ENCODE measurements at places on chromosomes 11 and 22.
A peak's percentile ranks its signal among the peaks of the same experiment; 100 is the strongest.

DNA sequence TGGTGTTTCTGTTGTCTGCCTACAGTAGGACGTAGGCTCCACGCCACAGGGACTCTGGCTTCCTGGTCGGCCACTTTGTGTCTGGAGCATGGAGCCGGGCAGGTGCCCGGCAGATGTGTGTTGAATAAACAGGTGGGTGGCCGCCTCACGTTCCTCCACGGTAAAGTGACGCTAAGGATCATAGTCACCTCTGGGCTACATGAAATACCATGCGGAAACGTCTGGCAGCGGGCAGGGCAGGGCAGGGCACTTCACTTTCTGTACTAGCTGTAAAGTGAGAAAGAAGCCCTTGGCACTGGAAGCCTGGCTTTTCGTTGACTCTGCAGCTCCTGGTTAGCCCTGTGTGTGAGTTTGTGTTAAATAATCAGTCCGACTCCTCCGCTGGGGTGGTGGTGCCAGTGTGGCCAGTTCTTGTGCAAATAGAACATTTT lies 52.4 kb downstream of the MCM5 start:
- DNase-seq: no peak

DNA sequence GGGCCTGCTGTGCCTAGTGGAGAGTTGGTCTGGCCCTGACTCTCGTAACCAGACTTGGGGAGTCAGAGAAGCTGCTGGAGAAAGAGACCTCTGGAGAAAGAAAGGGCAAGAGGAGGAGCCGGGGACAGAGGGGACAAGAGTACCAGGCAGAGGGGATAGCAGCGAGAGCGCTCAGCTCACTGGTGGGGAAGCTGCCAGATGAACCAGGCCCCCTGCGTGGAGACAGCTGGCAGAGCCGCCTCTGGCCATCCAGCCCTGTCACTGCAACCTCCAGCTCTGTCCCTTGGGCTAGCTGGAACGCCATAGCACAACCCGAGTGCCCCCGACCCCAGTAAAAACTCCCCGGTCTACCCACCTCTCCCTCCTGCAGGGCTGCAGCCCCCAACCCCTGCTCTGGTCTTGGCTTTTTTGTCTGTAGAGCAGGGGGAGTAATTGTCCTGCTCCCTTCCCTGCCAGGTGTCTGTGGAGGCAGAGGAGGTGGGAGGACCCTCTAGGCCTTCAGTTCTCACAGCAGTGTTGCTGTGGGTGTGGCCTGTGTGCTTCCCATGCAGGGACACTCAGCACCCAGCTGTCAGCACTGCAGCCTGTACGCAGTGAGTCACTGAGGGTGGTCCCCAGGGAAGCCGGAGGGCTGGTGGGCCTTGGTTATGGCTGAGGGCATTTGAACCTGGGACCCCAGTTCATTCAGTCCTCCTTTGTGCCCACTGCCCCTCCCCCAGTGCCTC lies 4.8 kb upstream of the SUN2 start:
- DNase-seq: peak; percentile 92

DNA sequence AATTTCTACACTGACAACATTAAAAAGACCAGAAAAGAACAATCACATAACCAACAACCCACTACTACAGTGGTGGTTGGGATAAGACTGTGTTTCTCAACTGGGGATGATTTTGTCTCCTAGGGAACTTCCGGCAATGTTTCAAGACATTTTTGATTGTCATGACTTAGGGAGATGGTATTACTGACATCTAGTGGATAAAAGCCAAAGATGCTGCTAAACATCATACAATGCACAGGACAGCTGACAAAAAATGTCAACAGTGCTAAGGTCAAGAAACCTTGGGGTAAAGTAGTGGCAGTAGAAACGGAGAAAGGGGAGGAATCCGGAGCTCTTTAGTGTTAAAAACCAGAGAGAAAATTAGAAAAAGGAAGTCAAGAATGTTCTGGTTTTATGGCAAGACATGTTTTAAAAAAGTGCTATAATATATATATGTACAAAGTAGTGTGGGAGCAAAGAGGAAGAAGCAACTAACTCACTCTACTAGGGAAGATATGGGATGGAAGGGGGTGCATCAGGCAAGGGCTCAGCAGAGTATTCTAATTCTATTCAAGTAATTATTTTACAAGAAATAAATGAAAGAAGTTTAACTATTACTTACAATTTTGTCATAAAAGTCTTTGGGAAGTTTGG lies 37.2 kb downstream of the CKAP5 start:
- no peak for DNase-seq

- no peak for DNase-seq
Observed at GRCh38 chr11:120194166-120194565, 16.7 kb upstream of the OAF start.

DNA sequence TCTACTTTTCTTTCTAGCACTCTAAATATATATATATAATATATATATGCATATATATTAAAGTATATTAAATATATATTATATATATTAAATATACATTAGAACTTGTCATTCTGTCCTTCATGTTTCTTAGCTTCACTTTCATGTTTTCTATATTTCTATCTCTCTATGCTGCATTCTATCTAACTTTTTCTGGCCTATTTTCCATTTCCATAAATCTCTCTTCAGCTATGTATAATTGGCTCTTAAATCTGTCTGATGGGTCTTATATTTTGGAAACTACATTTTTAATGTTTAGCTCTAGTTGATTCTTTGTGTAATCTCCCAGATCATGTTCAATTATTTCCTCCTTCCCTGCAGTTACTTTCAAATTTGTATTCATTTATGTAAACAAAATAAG lies 72.2 kb downstream of the MTNR1B start:
- DNase-seq: no peak

DNA sequence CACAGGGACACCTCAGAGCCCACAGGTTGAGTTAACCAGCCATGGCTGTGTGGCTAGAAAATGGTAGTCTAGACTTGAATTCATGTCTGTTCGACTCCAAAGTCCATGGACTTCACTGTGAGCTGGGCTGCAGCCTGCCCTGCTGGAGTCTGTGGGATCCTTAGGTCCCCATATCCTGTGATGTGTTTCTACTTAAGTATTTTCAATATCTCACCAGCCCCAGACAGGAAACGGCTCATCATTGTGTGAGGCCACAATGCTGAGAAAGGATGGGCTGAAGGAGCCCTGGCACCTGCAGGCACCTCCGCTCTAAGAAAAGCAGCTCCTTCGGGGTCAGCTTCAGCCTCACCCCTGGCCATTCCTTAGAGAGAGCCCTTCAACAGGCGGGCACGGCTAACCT lies 93.1 kb downstream of the NAT10 start:
- DNase-seq: no peak

- DNase-seq: no peak
Observed at GRCh38 chr11:79165908-79166307, 274.9 kb downstream of the TENM4 start.

DNA sequence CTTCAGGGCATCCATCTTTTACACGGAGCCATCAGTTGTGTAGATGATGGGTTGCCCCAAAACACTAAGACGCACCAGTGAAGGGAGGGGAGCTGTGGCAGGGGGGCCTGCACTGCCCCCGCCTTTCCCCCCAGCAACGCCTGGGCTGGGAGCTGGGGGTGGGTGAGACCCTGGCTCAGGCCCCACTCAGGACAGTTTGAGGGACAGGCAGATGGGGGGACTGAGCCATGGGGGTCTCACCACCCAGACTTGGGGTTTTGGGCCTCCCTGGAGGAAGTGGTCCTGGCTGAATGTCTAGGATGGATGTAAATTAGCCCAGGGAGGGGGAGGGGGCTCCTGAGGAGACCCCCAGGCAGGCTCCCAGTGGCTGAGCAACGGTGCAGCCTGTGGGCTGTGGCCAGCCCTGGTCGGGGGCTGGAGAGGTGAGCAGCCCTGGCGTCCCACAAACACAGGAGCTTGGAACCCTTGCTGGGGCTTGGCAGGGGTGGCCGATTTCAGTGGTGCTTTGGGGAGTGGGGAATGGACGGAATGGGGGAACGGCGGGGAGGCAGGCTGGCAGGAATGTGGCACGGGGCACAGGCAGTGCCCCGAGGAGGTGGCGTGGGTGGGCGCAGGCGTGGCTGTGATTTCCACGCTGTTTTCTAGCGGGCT lies 6.1 kb downstream of the PARVB start:
- no peak for DNase-seq

DNA sequence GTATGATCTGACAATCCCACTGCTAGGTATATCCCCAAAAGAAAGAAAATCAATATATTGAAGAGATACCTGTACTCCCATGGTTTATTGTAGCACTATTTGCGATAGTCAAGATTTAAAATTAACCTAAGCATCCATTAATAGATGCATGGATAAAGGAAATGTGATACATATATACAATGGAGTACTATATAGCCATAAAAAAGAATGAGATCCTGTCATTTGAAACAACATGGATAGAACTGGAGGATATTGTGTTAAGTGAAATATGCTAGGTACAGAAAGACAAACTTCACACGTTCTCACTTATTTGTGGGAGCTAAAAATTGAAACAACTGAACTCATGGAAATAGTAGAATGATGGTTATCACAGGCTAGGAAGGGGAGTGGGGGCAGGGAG lies 14.6 kb upstream of the HIPK3 start:
- no peak for DNase-seq

- peak; percentile 65 for DNase-seq
Observed at GRCh38 chr22:44431256-44431655, 66.8 kb downstream of the RTL6 start.

DNA sequence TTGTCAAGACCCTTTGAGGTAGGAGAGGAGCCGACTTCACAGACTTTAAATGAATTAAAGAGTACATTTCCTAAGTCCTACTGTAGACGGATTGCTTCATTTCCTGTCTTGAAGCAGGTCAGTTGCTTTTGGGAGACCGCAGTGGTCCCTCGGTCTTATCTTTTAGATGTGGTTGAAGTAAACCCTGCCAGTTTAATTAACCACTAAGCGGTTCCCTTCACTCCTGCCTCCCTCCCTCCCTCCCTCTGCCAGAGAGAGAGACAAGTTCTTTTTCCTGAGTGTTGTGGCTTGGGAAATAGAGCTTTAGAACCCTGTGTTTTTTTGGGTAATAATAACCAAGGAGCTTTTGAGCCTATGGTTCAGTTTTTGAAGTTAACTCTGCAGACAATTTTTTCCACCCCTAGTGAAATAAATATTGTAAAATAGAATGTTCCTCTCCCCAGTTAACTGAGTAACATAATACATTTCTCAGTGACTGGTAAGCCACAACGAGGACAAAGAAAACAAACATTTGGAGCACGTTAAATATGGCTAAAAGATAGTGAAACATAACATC lies 147.5 kb downstream of the LDLRAD3 start:
- DNase-seq: no peak

DNA sequence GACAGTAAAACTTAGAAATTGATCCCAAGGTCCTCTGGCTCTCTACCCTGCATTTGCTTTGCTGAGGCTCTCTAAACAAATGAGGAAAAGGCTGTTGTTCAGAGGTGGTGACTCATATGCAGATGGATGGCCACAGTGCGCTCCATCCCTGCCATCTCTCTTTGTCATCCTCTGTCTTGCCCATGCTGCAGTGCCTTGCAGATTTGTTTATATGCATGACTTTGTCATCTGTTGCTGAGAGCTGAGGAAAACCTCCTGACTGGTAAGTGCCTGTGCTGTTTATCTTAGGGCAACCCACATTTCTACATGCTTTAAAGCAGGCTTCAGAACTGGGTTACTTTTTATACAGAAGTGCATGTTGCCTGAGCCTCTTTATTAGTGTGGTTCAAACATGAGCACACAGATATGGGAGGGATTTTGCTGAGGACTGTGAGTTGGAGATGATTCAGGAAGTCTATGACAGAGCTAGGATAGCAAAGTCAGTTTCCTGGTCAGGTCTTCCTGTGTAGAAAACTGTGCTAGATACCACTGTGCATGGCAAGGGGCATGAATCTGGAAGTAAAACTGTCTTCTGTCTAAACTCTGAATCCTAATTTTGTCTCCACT lies 57.4 kb downstream of the JAM3 start:
- DNase-seq: peak; percentile 60

GRCh38 chr11:12581923-12582322 lies 92.3 kb upstream of the TEAD1 start:
- DNase-seq: no peak

DNA sequence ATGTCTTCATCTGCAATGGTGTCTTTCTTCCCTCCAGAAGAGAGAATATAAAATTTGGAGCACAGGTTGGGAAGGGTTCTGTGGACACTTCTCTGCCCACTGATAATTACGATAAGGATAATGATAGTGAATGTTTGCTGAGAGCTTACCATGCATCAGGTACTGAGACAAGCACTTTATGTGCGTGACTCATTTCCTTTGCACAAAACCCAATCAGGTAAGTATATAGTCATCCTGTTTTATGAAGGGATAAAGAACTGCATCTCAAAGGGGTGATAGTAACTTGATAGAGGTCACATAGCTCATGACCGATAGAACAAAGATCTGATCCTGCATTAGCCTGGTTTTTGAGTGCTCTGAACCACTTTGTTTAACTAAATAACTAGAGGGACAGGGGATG lies 9.4 kb downstream of the DRD2 start:
- no peak for DNase-seq
